ENCODE measurements at places on chromosomes 4 and X. TPM values are rescaled to one million over a fixed set of nuclear protein-coding genes. Genes with fewer than 3 reads are reported as not detected.

The FGF5 gene
- not detected for total RNA-seq

The XK gene
- total RNA-seq, result 2.4 TPM

The UTP3 gene
- 18.9 TPM for total RNA-seq

The SRPX2 gene
- 30.9 TPM for total RNA-seq

The IBSP gene
- total RNA-seq, result not detected

The NUP54 gene
- total RNA-seq, result 13.7 TPM

The ATG4A gene
- 13.3 TPM for total RNA-seq

- no peaks in the 10 kb centered on the region for H3K36me3 ChIP-seq
- no peak overlapping the region for H3K27ac ChIP-seq
- no peaks in the 10 kb centered on the region for H3K27me3 ChIP-seq
- DNase-seq, result no peak
- H3K4me1 ChIP-seq, result peaks cover 8% of the 10 kb centered on the region
- H3K4me3 ChIP-seq, result no peak overlapping the region
Observed at GRCh38 chr4:109472343-109472761, 38.7 kb downstream of the SEC24B start.

- no peaks in the 10 kb centered on the region for H3K27me3 ChIP-seq
- no peaks in the 10 kb centered on the region for H3K36me3 ChIP-seq
- DNase-seq, result no peak
Observed at GRCh38 chrX:13257223-13258051, 62.4 kb downstream of the ATXN3L start.

GRCh38 chr4:153232768-153233167, 28.5 kb downstream of the TRIM2 start:
- H3K27ac ChIP-seq, result no peak overlapping the region
- no peaks in the 10 kb centered on the region for H3K36me3 ChIP-seq
- H3K4me1 ChIP-seq, result peaks cover 20% of the 10 kb centered on the region
- no peak overlapping the region for H3K4me3 ChIP-seq
- DNase-seq, result peak; percentile 65

DNA sequence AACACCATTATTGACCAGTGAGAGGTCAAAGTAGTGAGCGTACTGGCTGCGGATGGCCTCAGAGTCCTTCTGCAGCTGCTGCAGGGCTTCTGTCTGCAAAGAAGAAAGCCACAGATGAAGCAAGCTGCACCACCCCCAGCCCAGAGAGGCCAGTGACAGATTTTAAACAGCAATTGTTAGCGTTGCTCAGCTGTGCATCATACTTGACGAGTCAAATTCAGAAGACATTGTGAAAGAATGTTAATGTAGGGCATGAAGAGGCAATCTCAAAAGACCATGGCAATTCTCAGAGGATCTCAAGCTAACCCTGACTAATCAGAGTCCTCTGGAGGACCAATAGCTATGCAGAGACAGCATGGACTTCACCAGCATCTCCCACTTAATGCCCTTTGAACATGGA, 16.6 kb downstream of the DKC1 start:
- H3K4me3 ChIP-seq, result no peak overlapping the region
- DNase-seq, result no peak
- no peaks in the 10 kb centered on the region for H3K27me3 ChIP-seq

DNA sequence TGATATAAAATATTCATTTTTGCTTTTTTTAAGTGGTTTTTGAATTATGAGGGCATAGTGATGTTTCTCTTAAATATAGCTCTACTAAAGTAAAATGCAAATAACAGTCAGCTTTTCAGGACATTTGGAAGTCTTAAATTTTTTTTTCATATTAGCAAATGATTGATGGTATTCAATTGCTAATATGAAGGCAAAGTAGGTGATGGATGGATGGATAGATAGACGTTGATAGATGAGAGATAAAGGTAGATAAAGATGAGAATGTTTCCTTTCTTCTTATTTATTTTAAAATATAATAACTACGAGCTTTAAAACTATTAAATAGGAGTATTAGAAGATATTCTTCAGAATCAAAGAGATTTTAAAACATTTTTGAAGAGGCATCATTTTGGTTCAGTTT, 83.7 kb downstream of the FBXO8 start:
- H3K27me3 ChIP-seq, result no peaks in the 10 kb centered on the region
- H3K27ac ChIP-seq, result no peak overlapping the region
- no peak overlapping the region for H3K4me3 ChIP-seq
- no peaks in the 10 kb centered on the region for H3K36me3 ChIP-seq
- no peak for DNase-seq

DNA sequence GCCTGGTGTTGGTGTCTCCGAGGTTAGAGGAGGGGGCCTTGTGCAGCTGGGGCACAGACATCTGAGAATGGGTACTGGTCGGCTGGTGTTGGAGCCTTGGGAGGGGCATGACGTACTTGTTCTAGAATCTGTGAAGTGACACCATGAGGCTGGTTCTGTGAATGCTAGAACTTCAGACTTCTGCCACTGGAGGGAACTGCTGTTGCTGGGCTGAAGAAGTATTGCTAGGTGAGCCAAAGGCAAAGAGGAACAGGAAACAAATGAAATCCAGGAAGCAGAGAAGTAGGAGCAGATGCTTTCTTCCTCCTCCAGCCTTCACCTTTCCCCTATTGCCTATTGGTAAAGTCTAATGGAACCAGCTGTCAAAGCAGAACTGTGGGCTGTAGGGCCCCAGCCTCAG, 120.9 kb upstream of the DDIT4L start:
- no peak for DNase-seq
- no peaks in the 10 kb centered on the region for H3K4me1 ChIP-seq
- H3K27ac ChIP-seq, result no peak overlapping the region
- no peak overlapping the region for H3K4me3 ChIP-seq
- no peaks in the 10 kb centered on the region for H3K36me3 ChIP-seq
- no peaks in the 10 kb centered on the region for H3K27me3 ChIP-seq

DNA sequence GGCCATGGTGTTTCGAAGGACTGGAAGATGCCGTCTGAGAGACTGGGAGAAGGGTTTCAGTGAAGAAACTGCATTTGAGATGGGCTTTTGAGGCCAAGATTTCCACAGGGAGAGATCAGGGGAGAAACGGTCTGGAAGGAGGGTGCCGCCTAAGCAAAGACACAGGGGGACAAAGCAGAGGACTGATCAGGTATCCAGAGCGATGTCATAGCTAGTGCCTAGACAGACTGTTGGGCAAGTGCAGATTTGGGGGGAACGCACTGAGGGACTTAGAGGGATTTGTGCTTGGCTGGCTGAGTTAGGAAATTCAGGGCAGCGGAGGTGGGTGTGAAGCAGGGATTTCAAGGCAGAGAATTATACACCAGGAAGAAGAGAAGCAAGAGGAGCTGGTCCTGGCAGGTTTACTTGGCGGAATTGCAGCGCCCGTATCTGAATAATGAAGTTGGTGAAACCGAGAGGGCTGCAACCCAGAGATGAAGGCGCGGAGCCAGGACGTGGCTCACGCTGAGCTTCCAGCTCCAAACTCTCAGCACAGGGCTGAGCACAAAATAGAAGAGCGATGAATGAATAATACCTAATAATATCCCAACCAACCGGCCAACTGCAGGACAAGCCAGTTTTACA, 106.9 kb downstream of the MAML3 start:
- H3K36me3 ChIP-seq, result no peaks in the 10 kb centered on the region
- no peaks in the 10 kb centered on the region for H3K27me3 ChIP-seq
- H3K4me3 ChIP-seq, result no peak overlapping the region
- H3K4me1 ChIP-seq, result peaks cover 30% of the 10 kb centered on the region
- no peak for DNase-seq
- H3K27ac ChIP-seq, result no peak overlapping the region

GRCh38 chr4:121669163-121669550, 27.6 kb downstream of the ANXA5 start:
- no peaks in the 10 kb centered on the region for H3K4me1 ChIP-seq
- H3K27ac ChIP-seq, result no peak overlapping the region
- no peak overlapping the region for H3K4me3 ChIP-seq
- no peaks in the 10 kb centered on the region for H3K27me3 ChIP-seq

GRCh38 chr4:109368661-109369060, 65.0 kb upstream of the SEC24B start:
- no peaks in the 10 kb centered on the region for H3K36me3 ChIP-seq
- DNase-seq, result no peak
- no peak overlapping the region for H3K4me3 ChIP-seq

- H3K4me1 ChIP-seq, result no peaks in the 10 kb centered on the region
- DNase-seq, result no peak
- no peak overlapping the region for H3K4me3 ChIP-seq
Observed at GRCh38 chrX:27767387-27767786, 40.4 kb upstream of the MAGEB10 start.

- H3K4me1 ChIP-seq, result no peaks in the 10 kb centered on the region
- no peak overlapping the region for H3K4me3 ChIP-seq
- no peak for DNase-seq
- H3K27ac ChIP-seq, result no peak overlapping the region
- no peaks in the 10 kb centered on the region for H3K36me3 ChIP-seq
Observed at GRCh38 chrX:350534-351323, 32.1 kb upstream of the GTPBP6 start.

DNA sequence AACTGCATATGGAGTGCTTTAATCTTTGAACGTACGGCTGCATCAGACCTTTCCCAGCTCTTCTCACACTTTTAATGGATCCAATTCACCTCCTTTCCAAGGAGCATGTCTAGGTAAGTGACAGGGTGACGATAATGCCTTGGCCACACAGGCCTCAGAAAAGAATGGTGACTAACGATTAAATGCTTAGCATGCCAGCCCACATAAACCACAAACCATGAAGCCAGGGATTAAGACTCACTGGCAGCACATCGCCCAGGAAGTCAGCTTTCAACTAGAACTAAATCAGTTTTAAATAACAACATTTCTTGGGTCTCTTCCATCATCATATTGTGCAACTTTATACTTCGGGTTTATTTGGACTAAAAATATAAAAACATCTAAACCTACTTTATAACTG, 28.7 kb downstream of the INPP4B start:
- H3K36me3 ChIP-seq, result no peaks in the 10 kb centered on the region
- no peak for DNase-seq
- H3K4me1 ChIP-seq, result no peaks in the 10 kb centered on the region
- no peak overlapping the region for H3K27ac ChIP-seq
- no peak overlapping the region for H3K4me3 ChIP-seq

DNA sequence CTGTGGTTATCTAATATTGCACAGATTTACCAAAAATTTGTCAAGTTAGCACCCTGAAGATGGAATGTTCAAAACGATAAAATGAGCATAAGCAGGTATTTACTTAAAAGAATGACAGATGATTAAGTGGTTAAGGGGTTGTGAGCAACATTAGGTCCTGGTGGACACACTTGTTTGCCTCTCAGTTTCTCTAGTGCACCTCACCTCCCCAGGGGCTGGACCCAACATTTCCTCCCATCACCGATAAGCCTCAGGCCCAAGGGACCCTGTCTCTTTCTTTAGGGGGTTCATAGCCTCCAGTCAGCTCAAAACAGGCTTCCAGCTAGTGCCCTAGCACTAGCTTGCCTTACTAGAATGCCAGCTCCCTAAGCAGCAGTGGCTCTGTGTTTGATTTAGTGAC, 88.0 kb downstream of the ATP11C start:
- H3K36me3 ChIP-seq, result no peaks in the 10 kb centered on the region
- no peak overlapping the region for H3K4me3 ChIP-seq
- no peak overlapping the region for H3K27ac ChIP-seq
- DNase-seq, result no peak
- no peaks in the 10 kb centered on the region for H3K27me3 ChIP-seq
- H3K4me1 ChIP-seq, result no peaks in the 10 kb centered on the region

DNA sequence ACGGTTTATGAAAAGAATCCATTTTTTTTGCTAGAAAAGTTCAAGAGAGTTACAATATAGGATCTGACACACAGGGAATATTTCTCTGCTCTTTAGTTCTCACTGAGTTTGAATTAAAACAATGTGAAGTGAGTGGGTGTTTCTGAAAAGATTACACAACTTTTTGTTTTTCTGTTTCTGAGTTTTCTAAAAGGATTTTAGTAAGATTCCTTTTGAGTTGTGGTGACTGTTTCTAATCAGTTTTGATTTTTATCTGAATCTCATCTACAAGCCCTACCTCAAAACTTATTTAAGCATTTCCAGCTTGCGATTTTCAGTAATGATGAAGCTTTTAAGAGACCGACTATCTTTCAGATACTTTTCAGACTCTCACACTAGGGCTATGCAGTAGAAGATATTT, 141.7 kb downstream of the GPAT3 start:
- H3K4me1 ChIP-seq, result no peaks in the 10 kb centered on the region
- no peak overlapping the region for H3K27ac ChIP-seq
- no peak for DNase-seq

DNA sequence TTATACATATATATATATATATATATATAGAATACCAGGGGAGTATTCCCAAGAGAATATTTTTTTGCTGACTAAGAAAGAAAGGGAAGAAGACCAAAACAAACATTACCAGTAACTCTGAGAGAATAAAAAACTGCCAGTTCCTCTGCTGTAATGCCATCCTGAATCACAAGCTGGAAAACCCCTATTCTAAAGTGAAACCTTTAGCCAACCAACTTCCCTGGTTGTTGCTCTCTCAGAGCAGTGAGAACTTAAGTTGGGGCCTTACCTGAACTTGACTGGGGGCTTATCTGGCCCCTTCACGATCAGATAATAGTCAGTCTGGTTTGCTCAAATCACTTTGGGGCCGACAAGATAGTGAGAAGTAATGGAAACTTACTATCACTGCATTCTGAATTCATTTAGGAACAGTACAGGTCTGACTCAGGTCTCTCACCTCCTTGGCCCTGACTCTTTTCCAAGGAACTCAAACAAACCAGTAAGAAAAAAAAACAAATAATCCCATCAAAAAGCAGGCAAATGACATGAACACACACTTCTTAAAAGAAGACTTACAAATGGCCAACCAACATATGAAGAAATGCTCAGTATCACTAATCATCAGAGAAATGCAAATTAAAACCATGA, 62.5 kb downstream of the CD40LG start:
- H3K27ac ChIP-seq, result peak overlapping the region; percentile 4
- no peaks in the 10 kb centered on the region for H3K4me1 ChIP-seq
- no peaks in the 10 kb centered on the region for H3K36me3 ChIP-seq
- H3K4me3 ChIP-seq, result no peak overlapping the region
- no peak for DNase-seq

- no peaks in the 10 kb centered on the region for H3K27me3 ChIP-seq
- no peak overlapping the region for H3K27ac ChIP-seq
- H3K4me3 ChIP-seq, result no peak overlapping the region
- H3K36me3 ChIP-seq, result no peaks in the 10 kb centered on the region
Observed at GRCh38 chr4:1511441-1512041, 105.3 kb upstream of the NKX1-1 start.

DNA sequence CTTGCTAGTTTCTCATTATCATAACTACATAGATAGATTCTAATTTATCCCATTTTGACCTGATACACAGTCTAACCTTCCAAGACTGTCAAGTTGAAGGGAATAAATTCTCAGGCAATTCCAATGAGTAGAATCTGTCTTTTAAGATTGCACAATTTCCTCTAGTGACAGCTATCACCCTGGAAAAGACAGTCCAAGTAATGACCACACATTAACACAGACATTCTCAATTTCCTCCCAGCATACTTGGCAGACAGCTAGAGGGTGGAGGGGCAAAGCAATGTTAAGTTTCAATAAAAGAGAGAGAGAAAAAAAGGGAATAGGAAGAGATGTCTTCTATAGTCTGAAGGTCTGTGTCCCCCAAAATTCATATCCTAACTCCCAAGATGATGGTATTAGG, 234.7 kb downstream of the LDB2 start:
- no peaks in the 10 kb centered on the region for H3K27me3 ChIP-seq
- no peak for DNase-seq
- no peak overlapping the region for H3K4me3 ChIP-seq
- no peaks in the 10 kb centered on the region for H3K36me3 ChIP-seq
- H3K27ac ChIP-seq, result no peak overlapping the region
- peaks cover 28% of the 10 kb centered on the region for H3K4me1 ChIP-seq

GRCh38 chr4:106629268-106629625, 260.7 kb upstream of the GIMD1 start:
- H3K27me3 ChIP-seq, result no peaks in the 10 kb centered on the region
- H3K4me1 ChIP-seq, result no peaks in the 10 kb centered on the region
- H3K36me3 ChIP-seq, result no peaks in the 10 kb centered on the region
- no peak overlapping the region for H3K4me3 ChIP-seq

Measured in upper lobe of left lung (tissue), 6 donors.